Activated CD4-positive, alpha-beta T cell treated with anti-CD3 and anti-CD28 coated beads for 36 hours (primary cell): ENCODE measurements at places on chromosomes 6 and 20. TPM values are rescaled to one million over a fixed set of nuclear protein-coding genes. Genes with fewer than 3 reads are reported as not detected.

Gene RNF182
- total RNA-seq, result not detected

Gene PPIL1
- total RNA-seq, result 45.9 TPM

Gene FGD2
- 0.50 TPM for total RNA-seq

Gene EFHC1
- total RNA-seq, result 3.6 TPM

Gene KIAA0408
- 2.7 TPM for total RNA-seq

Gene SYNJ2
- total RNA-seq, result 30.1 TPM

Gene MYBL2
- 113 TPM for total RNA-seq

Gene PSORS1C2
- total RNA-seq, result not detected

Gene STMND1
- not detected for total RNA-seq

Gene RFX6
- not detected for total RNA-seq
